ENCODE measurements at places on chromosomes 16 and 17.

- DNase-seq, result peak; percentile 17
- H3K36me3 ChIP-seq, result peaks cover 58% of the 10 kb centered on the region
- H3K27ac ChIP-seq, result peak overlapping the region; percentile 99
Observed at GRCh38 chr17:58006560-58006923, 504 bp downstream of the SRSF1 start.

DNA sequence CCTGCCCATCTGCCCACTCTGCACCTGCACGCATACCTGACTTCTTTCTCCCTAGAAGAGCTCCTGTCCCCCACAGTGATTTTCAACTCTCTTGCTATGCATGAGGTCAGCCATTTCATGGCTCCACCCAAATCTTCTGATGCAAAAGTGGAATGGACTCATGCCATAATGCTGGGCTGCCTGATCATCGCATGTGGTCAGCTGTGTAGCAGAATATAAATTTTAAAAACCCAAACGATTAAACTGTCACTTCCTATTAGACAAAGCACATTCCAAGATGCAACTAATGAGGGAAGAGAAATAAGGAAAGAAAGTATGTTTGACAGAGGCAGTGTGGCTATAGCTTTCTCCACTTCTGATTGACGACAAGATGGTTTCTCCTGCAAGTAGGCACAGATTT lies 26.1 kb downstream of the GRIN2A start:
- no peak for DNase-seq
- H3K4me1 ChIP-seq, result no peaks in the 10 kb centered on the region
- H3K27me3 ChIP-seq, result peaks cover 71% of the 10 kb centered on the region
- H3K36me3 ChIP-seq, result no peaks in the 10 kb centered on the region
- no peak overlapping the region for H3K4me3 ChIP-seq

DNA sequence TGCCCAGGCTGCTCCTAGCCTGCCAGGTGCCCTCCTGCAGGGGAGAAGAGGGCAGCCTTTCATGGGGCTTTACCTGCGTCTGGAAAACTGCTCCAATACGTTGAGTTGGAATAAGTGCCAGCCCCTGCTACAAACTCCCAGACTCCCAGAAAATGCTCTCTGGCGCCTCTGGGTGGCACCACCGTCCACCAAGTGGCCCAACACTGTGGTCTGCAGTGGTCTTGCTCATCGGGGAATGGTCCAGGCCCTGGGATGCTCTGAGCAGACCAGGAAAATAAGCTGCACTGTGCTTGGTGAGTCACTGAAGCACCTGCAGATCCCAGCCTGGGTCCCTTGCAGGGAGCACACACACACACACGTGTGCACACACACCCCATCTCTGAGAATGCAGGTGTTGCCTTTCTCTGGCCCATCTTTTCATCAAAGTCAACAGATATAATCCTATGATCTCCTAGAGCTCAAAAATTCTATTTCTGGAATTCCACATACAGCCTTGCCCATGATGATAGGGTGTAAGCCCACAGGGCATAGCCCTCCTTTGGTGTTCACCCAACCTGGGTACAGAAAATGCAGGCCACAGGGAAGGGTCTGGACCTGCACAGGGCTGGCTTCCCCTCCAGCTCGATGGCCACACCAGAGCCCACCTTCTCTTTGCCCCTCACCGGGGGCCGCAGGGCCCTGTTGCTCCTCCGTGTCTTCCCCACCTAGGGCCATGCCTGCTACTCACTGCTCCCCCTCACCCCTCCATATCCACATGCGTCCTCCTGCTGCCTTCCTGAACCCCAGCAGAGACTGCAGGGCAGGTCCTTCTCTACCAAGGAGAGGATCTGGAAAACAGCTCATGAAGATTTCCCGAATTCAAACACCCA lies 20.5 kb downstream of the CDIP1 start:
- H3K4me1 ChIP-seq, result peaks cover 30% of the 10 kb centered on the region
- peaks cover 7% of the 10 kb centered on the region for H3K36me3 ChIP-seq
- peak overlapping the region; percentile 69 for H3K27ac ChIP-seq
- no peak for DNase-seq
- H3K4me3 ChIP-seq, result no peak overlapping the region

- no peak for DNase-seq
- H3K27me3 ChIP-seq, result no peaks in the 10 kb centered on the region
- H3K4me1 ChIP-seq, result peaks cover 65% of the 10 kb centered on the region
Observed at GRCh38 chr16:11793840-11794239, 3.2 kb downstream of the ZC3H7A start.

- H3K4me3 ChIP-seq, result peak overlapping the region; percentile 51
- H3K27me3 ChIP-seq, result no peaks in the 10 kb centered on the region
- no peak for DNase-seq
- H3K27ac ChIP-seq, result no peak overlapping the region
Observed at GRCh38 chr16:11800382-11800718, 3.3 kb upstream of the ZC3H7A start.

GRCh38 chr17:72258711-72259110 lies 137.9 kb downstream of the SOX9 start:
- H3K4me3 ChIP-seq, result no peak overlapping the region
- no peaks in the 10 kb centered on the region for H3K36me3 ChIP-seq
- H3K4me1 ChIP-seq, result no peaks in the 10 kb centered on the region
- no peaks in the 10 kb centered on the region for H3K27me3 ChIP-seq
- DNase-seq, result no peak

- no peak overlapping the region for H3K27ac ChIP-seq
- peaks cover 3% of the 10 kb centered on the region for H3K36me3 ChIP-seq
- H3K27me3 ChIP-seq, result peaks cover 22% of the 10 kb centered on the region
- no peak overlapping the region for H3K4me3 ChIP-seq
- H3K4me1 ChIP-seq, result no peaks in the 10 kb centered on the region
Observed at GRCh38 chr16:48507886-48508285, 102.1 kb downstream of the N4BP1 start.

GRCh38 chr17:59558039-59558438 lies 7.4 kb upstream of the DHX40 start:
- no peak for DNase-seq
- H3K27me3 ChIP-seq, result peaks cover 33% of the 10 kb centered on the region
- no peak overlapping the region for H3K27ac ChIP-seq

DNA sequence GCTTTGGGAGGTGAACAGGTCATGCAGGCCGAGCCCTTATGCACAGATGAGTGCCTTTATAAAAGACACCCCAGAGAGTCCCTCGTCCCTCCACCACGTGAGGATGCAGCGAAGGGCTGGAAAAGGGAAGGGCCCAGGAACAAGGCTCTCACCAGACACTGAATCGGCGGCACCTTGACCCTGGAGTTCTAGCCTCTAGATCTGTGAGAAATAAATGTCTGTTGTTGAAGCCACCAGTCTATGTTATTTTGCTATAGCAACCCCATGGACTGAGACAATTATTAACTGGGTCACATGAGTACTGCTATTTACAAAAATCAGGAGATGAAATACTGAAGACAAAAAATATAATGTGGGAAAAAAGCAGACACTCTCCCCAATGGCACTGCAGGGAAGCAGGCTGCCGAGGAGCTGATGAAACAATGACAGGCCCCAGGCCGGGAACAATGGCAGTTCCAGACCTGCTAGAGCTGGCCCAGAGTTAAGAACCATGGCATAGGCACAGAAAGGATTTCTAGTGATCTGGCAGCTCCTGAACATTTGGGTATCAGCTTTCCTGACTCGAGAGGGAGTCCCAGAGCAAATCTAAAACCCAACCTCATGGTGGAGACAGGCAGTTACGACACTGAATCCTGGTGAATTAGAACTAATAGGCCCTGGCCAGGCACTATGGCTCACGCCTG lies 17.8 kb upstream of the GGA2 start:
- no peak overlapping the region for H3K27ac ChIP-seq
- H3K4me1 ChIP-seq, result no peaks in the 10 kb centered on the region
- H3K36me3 ChIP-seq, result peaks cover 21% of the 10 kb centered on the region
- no peaks in the 10 kb centered on the region for H3K27me3 ChIP-seq
- no peak for DNase-seq

- no peak overlapping the region for H3K27ac ChIP-seq
- peaks cover 4% of the 10 kb centered on the region for H3K36me3 ChIP-seq
- H3K27me3 ChIP-seq, result no peaks in the 10 kb centered on the region
- H3K4me3 ChIP-seq, result no peak overlapping the region
- no peaks in the 10 kb centered on the region for H3K4me1 ChIP-seq
Observed at GRCh38 chr16:47538472-47538871, 77.3 kb downstream of the PHKB start.

- no peaks in the 10 kb centered on the region for H3K4me1 ChIP-seq
- DNase-seq, result no peak
- H3K27me3 ChIP-seq, result peaks cover 85% of the 10 kb centered on the region
- H3K36me3 ChIP-seq, result no peaks in the 10 kb centered on the region
- no peak overlapping the region for H3K4me3 ChIP-seq
- no peak overlapping the region for H3K27ac ChIP-seq
Observed at GRCh38 chr17:57215317-57215716, 41.0 kb upstream of the MSI2 start.

- no peak overlapping the region for H3K4me3 ChIP-seq
- H3K4me1 ChIP-seq, result no peaks in the 10 kb centered on the region
Observed at GRCh38 chr17:17506893-17507464, 10.8 kb upstream of the RASD1 start.

GRCh38 chr16:7436306-7436705 lies 103.7 kb downstream of the RBFOX1 start:
- H3K36me3 ChIP-seq, result no peaks in the 10 kb centered on the region
- H3K27me3 ChIP-seq, result no peaks in the 10 kb centered on the region
- no peak overlapping the region for H3K4me3 ChIP-seq
- H3K27ac ChIP-seq, result no peak overlapping the region

- H3K36me3 ChIP-seq, result peaks cover 12% of the 10 kb centered on the region
- H3K27ac ChIP-seq, result no peak overlapping the region
- peaks cover 55% of the 10 kb centered on the region for H3K4me1 ChIP-seq
- H3K4me3 ChIP-seq, result no peak overlapping the region
- no peak for DNase-seq
- no peaks in the 10 kb centered on the region for H3K27me3 ChIP-seq
Observed at GRCh38 chr16:24771779-24772157, 42.3 kb downstream of the TNRC6A start.

- no peak for DNase-seq
- no peaks in the 10 kb centered on the region for H3K27me3 ChIP-seq
- peak overlapping the region; percentile 49 for H3K4me3 ChIP-seq
- H3K27ac ChIP-seq, result no peak overlapping the region
- peaks cover 37% of the 10 kb centered on the region for H3K4me1 ChIP-seq
Observed at GRCh38 chr16:4410335-4411075, 5.9 kb downstream of the CORO7 start.

- DNase-seq, result no peak
- no peak overlapping the region for H3K27ac ChIP-seq
- peaks cover 39% of the 10 kb centered on the region for H3K27me3 ChIP-seq
- no peaks in the 10 kb centered on the region for H3K4me1 ChIP-seq
- H3K36me3 ChIP-seq, result no peaks in the 10 kb centered on the region
Observed at GRCh38 chr17:79715943-79716797, 14.6 kb upstream of the ENPP7 start.
